ENCODE measurements at places on chromosomes 2 and 18.

- DNase-seq = no peak
These were observed 101.3 kb downstream of the DYSF start for GRCh38 chr2:71554706-71555056.

DNA sequence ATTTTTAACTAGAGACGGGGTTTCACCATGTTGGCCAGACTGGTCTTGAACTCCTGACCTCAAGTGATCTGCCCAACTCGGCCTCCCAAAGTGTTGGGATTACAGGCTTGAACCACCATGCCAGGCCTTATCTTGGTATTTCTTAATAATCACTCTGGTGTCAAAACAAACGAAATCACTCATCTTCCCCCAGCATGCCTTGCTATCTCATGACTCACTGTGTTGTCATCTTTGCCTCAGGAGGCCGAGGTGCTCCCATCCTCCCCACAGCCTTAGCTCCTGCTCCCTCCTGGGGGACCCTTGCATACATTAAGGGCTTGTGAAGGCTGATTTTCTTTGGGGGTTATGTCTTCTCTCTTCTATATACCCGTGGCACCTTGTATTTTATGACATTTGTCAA is 250.1 kb upstream of the DPP10 start:
- DNase-seq = no peak

- DNase-seq = no peak
These were observed 466.0 kb downstream of the RIT2 start for GRCh38 chr18:42649331-42650035.

DNA sequence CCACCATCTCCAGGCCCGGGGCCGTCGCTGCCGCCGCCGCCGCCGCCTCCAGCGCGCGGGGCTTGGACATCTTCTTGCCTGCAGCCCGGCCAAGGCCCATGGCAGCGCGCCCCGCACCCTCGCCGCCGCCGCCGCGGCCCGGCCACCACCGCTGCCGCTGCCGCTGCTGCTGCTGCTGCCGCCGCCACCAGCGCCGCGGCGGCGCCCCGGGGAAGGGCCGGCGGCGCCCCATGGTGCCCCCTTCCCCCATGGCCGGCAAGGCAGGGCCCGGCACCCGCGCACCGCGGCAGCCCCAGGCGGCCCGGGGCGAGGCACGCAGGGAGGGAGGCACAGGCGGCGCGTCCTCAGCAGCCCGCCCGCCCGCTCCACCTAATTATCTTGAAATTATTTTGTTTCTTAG is 3057.4 kb downstream of the RPIA start:
- DNase-seq = no peak

GRCh38 chr2:171878481-171878993 is 15.5 kb downstream of the SLC25A12 start:
- DNase-seq = no peak
